ENCODE measurements at places on chromosomes 13 and 19.

DNA sequence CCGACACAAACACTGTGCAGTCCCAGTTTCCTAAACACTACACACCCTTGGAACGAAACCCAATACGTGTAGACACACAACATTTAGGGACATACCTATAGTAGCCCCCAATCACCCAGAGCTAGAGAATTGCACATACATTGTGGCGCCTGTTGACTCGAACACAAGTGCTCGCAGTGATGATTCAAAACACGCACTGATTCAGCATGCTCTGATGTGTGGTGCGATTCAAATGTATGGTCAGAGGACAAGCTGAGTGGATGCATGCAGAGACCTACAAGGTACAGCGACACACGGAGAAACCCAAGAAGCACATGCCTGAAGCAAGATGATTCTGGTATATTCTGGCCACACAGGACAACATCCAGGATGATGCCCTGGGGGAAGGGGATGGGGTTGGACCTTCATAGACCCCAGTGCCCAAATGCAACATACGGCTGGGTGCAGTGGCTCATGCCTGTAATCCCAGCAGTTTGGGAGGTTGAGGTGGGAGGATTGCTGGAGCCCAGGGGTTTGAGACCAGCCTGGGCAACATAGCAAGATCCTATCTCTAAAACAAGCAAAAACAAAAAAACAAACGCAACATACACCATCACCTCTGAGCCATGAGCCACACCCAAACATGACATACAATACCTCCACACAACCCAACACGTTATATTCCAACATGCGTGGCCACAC, 997 bp upstream of the KCNN4 start:
- no peak for DNase-seq

DNA sequence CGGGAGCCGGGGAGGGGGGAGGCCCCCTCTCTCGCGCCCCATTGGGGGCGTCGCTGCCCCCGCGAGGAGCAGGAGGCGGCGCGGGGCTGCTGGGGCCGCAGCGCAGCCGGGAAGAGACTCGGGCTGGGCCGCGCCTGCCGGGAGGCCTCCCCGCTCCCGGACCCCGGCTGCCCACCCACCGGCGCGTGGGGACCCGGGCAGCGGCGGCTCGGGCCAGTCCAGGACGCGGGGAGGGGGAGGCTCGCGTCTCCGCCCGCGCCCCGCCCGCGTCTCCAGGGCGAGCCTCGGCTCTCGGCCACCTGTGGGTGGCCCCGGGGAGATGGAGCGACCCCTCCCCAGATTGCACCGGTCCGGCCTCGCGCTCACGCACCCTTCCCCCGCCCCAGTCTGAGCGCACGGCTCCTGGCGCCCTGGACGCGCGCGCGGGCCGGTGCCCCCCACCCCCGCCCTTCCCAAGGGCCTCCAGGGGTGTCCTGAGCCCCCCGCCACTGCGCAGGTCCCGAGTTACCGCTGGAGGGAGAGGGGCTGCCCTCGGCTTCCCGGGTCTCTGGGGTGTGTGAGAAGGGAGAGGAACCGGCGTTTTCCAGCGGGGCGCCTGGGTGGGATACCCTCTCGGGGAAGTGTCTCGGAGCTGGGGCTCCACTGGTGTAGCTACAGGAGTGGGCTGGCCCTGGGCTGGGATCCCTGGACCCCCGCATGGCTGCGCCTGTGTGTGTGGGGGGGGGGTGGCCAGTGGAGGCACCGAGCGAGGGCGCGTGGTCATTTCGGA, 645 bp downstream of the PALM start:
- no peak for DNase-seq

- DNase-seq, result no peak
These were observed 5.9 kb downstream of the ZFR2 start for GRCh38 chr19:3862826-3863500.

DNA sequence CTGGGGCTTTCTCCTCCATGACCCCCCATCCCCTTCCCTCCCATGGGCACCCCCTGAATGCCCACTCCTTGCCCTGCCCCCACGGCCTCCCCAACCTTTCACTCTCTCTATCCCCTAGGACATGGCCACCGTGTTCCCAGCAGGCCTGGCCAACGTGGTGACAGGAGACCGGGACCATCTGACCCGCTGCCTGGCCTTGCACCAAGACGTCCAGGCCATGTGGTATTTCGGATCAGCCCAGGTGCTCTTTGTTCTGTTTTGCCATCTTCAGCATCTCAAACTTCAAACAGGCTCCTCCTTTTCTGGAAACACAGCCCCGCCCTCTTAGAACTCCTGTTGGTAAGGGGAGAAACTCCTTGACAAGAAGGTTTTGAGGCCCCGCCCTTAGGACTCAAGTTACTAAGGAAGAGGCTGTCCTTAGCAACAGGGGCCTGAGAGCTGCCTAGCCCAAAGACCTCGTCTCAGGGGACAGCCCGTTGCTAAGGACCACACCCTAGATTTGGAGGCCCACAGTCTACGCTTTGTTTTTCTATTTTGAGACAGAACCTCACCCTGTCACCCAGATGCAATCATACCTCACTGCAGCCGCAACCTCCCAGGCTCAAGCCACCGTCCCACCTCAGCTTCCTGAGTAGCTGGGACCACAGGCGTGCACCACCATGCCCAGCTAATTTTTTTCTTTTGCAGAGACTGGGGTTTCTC, 5.1 kb upstream of the FLT3LG start:
- DNase-seq, result no peak

GRCh38 chr13:74251778-74252519, 117.7 kb upstream of the KLF12 start:
- DNase-seq, result no peak

DNA sequence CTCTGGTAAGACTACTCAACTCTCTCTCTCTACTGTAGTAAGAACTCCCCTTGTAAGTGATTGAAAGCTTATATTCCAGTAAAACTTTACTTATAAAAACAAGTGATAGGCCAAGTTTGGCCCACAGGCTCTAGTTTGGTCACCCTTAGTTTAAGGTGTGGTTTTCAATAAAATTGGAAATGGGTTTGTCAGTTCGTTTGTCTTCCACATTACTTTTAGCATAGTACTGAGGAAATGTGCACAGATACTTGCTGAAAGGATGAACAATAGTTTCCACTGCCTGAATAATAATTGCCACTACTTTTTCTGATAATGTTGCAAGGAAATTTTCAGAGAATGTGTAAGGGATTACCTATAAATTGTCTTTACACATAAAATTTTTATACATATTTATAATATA, 54.5 kb downstream of the LMO7 start:
- DNase-seq, result no peak

DNA sequence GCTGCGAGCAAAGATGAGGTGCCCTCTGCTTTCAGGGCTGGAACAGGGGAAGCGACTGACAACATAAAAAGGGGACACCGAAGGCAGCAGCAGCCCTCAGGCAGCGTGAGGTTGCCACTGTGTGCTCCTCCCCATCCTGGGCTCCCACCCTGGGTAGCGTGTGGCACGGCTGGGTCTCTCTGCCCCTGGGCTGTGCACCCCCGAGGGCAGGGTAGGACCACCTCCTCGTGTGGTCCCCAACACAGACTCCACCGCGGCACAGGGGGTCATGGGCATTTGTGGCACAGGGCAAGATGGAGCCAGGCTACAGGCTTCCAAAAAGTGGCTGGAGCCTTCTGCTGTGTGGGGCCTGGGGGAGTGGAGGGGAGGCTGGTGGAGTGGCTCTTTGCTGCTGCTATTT, 6.5 kb upstream of the RSPH6A start:
- no peak for DNase-seq
